ENCODE measurements at places on chromosomes 7 and 10.

- no peak for DNase-seq
Observed at GRCh38 chr7:155299535-155300202, 2.0 kb downstream of the INSIG1 start.

GRCh38 chr7:55387062-55387965 lies 22.2 kb downstream of the LANCL2 start:
- no peak for DNase-seq

- no peak for DNase-seq
Observed at GRCh38 chr7:126524967-126525366, 727.8 kb downstream of the GRM8 start.

GRCh38 chr7:150848111-150848510 lies 4.2 kb upstream of the AOC1 start:
- DNase-seq = no peak

- no peak for DNase-seq
Observed at GRCh38 chr10:90417476-90418210, 440.2 kb downstream of the HTR7 start.

GRCh38 chr7:44184206-44184872 lies 4.9 kb downstream of the GCK start:
- peak; percentile 47 for DNase-seq

- DNase-seq = no peak
Observed at GRCh38 chr7:155580367-155580766, 34.0 kb upstream of the CNPY1 start.

- no peak for DNase-seq
Observed at GRCh38 chr7:27688056-27688455, 25.4 kb upstream of the HIBADH start.

GRCh38 chr10:79320820-79321493 lies 26.3 kb upstream of the PPIF start:
- no peak for DNase-seq

DNA sequence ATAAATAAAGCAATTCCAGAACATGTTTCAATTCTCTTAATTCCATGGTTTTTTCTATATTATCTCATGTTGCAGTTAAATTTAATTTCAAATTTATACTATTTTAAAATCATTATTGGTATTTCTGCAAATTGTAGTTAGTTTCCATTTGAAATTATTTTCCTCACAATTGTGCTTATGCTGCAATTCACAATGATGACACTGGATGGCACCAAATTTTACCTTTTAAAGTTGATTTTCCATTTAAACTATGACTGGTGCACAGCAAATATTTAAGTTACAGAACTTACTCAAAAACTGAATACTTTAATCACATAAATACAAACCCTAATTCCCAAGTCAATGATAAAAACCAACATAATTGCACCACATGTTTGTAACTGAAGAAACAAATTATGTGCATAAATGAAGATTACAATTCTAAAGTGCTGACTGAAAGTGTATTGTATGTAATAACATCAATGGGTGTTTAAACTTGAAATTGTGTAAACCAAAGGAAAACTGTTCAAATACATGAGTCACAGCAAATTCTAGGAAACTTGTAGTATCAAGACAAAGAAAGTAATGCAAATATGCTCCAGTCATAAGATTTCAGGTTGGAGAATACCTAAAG lies 75.3 kb upstream of the AASS start:
- no peak for DNase-seq

DNA sequence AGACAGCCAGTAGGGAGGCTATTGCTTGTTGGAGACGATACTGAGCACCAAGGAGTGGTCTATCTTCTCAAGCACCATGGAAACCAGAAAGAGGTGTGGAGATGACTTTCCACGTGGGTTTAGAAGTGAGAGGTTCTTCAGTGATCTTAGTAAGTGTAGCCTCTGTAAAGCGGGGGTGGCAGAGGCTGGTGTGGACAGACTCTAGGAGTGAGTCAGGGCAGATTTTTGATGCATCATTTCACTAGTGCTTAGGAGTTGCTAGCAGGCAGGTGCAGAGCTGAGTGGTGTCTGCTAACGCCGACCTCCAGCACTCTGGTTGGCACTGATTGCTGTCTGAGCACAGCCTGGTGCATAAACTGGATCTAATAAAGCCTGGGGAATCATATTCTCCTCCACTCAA lies 78.4 kb upstream of the ADO start:
- no peak for DNase-seq

- DNase-seq = peak; percentile 90
Observed at GRCh38 chr10:110398419-110399105, 93.8 kb upstream of the SMNDC1 start.

GRCh38 chr10:121092720-121093095 lies 241.5 kb downstream of the WDR11 start:
- DNase-seq = no peak

DNA sequence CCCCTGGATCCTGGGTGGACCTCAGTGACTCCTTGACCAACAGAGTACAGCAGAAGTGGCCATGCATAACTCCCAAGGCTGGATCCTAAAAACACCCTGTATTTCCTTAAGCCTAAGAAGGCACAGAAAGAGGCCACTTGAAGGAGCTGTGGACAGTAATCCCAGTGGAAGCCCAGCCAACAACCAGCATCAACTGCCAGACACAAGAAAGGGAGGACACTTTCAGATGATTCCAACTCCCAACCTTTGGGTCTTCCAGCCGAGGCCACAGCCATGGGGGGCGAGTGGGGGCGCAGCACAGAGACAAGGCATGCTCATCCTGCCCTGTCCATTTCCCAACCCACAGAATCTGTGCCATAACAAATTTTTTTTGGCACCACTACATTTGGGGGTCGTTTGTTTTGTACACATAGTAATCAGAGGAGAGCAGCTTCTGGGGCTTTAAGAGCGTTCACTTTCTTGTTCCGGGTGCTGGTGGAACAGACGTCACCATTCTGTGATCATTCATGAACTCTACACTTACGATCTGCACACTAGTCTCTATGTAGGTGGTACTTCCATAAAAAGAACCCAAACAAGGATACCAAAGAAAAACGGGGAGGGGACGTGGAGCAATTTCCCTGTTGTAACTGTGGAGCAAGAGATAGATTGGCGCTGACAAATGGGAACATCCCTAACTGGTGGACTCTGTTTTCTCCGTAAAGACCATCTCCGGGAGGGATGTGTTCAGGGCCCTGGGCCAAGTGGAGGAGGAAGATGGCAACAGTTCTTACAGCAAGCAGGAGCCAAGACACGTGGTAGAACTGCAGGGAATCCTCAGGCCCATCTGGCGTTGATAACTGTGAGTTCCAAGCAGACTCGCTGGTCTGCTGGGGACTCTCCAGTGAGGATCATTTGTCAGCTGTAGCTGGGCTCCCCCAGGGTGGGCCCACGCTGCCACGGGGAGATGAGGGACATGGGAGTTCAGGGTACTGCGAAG lies 6.0 kb upstream of the SLC29A3 start:
- peak; percentile 61 for DNase-seq

GRCh38 chr10:6108631-6109443 lies 20.0 kb downstream of the RBM17 start:
- DNase-seq = no peak

GRCh38 chr10:105468759-105469158 lies 827.7 kb downstream of the SORCS3 start:
- DNase-seq = no peak

DNA sequence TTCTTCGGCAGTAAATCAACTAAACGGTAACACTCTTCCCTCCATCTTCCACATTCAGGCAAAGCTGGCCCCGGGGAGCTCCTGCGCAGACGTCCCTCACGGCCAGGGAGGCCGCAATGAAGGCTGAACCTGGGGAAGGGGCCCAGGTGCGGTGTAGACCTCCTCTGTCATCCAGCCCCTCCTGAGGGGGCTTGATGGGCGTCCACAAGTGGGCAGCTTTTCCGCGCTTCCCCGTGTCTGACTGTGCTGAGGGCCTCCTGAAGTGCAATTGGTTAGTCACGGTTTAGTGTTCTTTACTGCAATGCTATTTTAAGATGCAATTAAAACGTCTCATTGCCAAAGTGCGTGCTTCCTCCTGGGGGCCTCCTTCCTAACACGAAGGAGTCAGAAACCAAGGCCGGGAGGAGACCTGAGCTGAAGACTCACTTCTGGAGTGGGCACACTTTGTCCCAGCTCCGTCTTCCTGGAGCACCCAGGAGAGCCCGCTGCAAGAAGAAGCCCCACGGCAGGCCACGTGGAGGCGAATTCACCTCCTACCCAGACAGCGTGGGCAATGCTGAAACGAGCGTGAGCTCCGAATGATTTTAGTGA lies 173.3 kb downstream of the ELFN1 start:
- peak; percentile 46 for DNase-seq

- no peak for DNase-seq
Observed at GRCh38 chr10:72087969-72088888, at the start of gene SPOCK2. Gene SPOCK2 (minus strand): TSS chr10:72088551. CDS start chr10:72088328, 223 bp downstream.

DNA sequence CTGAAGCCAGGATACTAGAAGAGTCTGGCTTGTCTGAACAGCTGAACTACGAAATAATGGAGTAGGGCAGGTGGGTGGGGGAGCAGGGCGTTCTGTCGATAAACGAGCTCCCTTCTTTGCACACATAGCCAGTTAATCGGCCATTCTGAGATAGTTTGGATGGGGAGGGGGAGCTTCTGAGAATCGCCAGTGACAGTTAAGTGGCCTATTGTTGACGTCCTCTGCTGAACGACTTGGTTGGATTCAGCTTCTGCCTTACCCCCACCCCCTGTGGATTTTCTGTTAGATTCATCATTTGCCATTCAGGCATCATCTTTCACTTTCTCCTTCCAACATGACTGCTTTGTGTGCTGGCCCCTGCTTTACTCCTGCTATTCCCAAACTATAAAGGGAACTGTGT lies 520 bp downstream of the CPA5 start:
- no peak for DNase-seq

DNA sequence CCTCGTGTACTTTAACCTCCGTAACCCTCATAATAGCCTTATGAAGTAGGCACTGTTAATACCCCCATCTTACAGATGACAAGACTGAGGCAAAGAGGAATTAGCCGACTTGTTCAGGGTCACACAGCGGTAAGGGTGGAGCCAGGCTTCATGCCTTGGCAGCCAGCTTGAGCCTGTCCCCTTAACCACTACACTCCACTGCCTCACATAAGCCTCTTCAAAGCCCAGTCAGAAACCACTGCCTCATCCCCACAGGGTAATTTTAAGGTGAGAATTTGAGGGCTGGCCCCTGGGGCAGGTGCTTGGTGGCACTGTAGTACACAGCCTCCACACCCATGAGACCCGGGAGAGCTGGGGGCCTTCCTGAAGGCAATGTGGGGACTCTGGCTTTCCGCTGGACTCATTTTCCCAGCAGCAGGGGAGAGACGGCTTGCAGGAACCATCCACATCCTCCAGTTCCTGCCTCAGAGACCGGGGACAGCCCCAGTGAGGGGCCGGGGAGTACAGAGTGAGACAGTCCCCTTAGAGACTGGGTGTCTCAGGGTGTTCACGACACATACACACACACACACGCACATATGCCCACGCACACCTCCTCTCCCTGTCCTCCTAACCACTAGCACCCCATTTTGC lies 7.6 kb upstream of the C10orf105 start:
- DNase-seq = no peak

DNA sequence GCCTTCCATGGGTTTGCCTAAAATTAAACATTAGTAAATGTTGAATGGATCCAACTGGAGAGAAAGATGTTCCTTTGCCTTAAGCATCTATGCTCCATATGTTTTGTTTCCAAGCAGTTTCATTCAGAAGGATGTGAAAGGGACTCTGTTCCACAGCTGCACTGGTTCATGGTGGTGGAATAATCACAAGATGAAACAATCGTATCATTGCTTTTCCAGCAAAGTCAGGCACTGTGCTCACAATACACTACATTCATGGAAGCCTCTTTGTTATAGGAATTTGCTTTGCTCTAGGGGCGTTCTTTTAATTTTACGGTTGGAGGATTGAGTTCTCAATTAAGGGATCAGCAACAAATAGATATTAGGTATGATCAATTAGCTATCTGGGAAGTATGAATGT lies 33.8 kb downstream of the RAMP3 start:
- no peak for DNase-seq

- DNase-seq = no peak
Observed at GRCh38 chr10:23362069-23362830, 17.7 kb upstream of the C10orf67 start.

DNA sequence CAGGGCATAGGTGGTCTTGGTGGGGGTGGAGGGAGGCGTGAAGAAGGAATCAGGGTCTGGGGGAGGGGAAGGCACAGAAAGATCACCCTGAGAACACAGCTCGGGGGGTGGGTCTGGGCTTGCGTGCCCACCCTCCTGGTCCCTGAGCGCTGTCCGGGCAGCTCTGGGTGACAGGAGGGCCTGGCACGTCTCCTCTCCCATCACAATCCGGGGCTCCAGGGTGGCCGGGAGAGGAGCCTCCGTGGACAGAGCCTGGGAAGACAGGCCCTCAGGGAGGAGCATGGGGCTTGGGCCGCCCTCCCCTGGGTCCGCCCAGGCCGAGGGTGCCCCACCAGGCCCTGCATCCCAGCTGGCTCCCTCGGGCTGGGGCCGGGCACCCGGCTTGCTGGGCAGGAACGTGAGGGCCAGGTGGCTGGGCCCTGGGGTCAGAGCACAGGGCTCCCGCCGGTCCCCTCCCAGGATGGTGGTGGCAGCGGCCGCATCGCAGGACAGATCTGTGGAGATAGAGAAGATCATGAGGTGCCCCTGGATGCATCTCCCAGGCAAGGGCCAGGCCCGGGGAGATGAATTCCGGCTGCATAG lies 3.1 kb downstream of the NACAD start:
- DNase-seq = no peak

DNA sequence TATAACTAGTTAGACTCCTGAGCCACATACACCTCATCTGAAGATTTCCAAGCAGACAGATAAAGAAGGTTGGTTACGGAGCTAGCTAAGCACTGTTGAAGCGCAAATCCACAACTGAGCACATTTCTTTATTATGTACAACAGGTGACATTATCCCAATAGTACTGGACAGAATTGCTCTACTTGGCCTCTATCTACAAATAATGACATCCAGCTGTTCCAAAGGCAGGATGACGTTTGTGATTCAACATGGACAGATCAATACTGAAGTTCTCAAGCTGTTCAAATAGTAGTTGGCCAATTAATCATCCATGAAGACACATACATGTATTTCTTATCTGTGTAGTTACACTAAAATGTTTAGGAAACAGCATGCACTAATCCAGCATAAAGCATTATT lies 101.0 kb downstream of the UBE2H start:
- DNase-seq = no peak

- DNase-seq = no peak
Observed at GRCh38 chr7:26060733-26061677, 91.0 kb upstream of the NFE2L3 start.

GRCh38 chr10:12945690-12946359 lies 55.7 kb downstream of the CCDC3 start:
- no peak for DNase-seq

GRCh38 chr10:64547168-64547567 lies 1026.0 kb downstream of the REEP3 start:
- no peak for DNase-seq

- DNase-seq = peak; percentile 19
Observed at GRCh38 chr10:94630017-94630688, 53.4 kb upstream of the CYP2C18 start.

DNA sequence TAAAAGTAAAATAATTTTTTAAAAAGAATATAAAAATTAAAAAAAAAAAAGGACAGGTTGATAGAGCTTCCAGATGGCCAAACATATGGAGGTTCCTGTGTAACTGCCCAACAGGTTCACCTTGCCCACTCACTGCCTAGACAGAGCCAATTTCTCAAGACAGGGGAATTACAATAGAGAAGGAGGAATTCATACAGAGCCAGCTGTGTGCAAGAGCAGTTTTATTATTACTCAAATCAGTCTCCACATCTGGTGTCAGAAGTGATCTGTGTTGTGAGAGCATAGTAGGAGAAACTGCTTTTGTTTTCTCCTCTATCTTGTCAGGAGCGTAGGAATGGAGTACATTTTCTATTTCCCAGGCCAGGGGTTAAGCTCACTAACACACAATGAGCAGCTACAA lies 31.0 kb downstream of the C7orf33 start:
- no peak for DNase-seq

All from HFF-Myc (cell line).